Stimulated activated CD4-positive, alpha-beta T cell treated with anti-CD3 and anti-CD28 coated beads, Interleukin-15, amount 100 ng/mL, for 1 hour (primary cell): ENCODE measurements at places on chromosomes 11 and 22.

DNA sequence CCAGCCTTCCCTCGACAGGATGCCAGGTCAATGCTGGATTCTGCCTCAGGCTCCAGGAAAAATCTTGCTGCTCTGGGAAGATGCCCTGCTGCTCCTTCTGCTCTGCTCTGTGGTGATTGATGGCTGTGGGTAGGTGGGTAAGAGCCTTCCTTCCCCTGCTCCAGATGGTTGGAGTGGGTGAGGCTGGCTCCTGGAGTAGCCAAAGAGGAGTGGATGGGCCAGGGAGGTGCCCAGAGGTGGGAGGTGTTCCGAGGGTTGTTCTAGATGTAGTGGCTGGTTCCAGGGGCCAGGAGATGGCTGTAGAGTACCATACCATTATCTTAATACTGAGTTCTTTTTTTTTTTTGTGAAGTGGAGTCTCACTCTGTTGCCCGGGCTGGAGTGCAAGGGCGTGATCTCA, 99.6 kb upstream of the THY1 start:
- no peak for DNase-seq

DNA sequence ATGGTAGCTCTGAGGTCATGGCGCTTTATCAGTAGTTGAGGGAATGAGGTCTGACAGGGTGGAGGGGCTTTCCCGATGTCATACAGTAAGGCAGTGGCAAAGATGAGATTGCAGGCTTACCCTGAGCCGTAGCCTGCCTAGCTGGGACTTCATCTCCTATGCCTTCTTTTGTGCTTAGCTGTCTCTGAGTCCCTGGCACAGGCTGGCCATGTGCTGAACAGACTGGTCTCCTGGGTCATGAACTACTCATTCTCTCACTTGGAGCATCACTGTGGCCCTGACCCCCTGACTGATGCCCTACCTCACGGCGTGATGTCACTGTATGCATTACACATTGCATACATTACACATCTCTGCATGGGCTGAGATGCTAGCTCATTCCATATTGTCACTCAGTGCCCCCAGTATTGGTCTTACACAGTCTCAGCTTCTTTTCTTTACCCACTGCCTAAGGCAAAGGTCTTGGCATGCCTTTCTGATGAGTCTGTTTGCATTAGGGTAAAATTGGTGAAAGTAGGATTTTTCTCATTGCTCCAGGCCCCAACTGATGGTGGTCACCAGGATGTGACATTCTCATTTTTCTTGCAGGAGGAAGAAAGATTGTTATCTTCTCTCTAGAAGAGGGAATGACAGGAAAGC, 389.4 kb upstream of the CADM1 start:
- DNase-seq, result no peak

DNA sequence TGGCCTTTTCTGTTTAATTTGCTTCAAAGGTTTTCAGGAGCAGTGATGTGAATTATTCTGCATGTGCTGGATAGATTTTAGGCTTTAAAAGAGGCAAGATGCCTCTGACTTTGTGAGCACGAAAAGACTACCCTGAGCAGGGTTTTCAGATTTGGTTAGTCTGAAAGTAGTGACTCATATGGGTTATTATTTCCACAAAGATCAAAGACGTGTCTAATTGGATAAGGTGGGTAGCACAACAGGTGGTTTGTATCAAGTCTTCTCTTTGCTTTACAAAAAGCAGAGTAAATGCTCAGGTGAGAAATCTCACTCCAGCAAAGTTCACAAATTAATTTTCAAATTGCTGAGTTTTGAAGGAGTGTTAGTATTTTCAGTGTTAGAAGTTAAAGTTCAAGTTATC, 37.6 kb upstream of the DBX1 start:
- no peak for DNase-seq

- DNase-seq, result no peak
Measured at GRCh38 chr11:3169255-3170043, 4.3 kb upstream of the OSBPL5 start.

GRCh38 chr11:1057806-1058205, 16.9 kb upstream of the MUC2 start:
- DNase-seq, result no peak

DNA sequence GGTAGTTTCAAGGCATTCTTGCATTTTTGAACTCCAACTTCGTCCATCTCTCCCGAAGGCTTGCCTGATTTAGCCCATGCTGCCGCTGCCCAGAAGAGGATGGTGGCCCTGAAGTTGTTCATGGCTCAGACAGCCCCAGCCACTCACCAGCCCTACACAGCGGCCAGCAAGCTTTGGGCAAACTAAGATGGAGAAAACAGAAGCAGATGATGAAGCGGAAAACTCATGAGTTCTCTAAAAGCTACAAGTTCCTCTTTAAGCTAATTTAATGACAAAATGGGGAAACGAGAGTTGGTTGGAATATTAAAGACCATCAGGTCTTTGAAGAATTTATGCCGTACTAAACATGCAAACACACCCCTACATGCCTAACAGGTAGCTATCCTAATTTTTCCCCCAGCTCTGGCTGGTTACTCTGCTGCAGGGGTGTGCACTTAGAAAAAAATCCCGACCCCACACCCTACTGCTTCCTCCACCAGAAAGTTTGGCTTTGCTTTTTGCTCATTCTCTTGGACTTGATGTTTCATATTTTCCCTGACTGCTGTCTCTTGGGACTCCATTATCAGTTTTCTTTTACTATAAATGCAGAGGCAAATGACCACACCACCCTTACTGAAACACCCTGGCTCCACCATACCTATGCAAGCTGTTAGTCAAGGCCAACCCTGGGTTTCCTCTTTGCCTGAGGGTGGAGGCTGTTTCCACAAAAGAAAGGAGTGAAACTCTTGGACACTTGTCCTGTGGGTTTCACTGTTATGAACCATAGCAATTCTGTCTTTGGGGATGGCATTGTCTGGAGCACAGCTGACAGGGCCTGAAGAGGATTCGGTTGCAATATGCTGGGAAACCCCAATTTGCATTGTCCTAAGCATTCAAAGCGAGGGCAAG, at the start of gene MPEG1:
TSS of gene MPEG1 (minus strand) at position 184 of the 888 bp plus-strand sequence. CDS start at position 122, 62 bp downstream.
- no peak for DNase-seq

DNA sequence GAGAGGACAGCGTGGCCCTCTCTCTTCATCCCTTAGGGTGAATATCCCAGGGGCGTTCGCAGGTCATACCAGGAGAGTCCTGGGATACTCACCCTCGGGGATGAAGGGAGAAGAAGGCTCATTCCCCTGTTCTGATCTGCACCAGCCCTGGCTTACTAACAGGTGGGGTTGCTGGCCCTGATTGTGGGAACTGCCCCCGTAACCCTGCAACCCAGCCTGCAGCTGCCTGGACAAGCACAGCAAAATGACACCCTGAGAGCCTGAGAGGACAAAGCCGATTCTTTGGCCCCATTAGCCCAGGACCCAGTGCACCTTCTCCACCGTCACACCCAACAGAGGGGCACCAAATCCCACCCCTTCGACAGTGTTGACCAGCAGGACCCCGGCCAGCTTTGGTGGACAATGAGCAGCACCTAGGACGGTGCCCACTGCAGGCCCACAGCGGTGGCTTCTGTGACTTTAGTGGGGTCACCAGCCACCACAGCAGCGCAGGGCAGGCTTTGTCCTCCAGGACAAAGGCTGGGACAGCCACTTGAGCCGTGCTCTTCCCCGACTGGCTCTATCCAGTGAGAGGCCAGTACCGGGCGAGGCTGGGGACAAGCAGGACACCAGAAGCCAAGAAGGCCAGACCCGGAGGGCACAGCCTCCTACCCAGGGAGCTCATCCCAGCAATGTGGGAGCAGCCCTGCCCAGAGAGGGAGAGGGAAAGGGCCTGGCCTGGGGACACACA, 98.5 kb upstream of the RTL6 start:
- no peak for DNase-seq

- no peak for DNase-seq
Measured at GRCh38 chr22:49377306-49377705, 450.4 kb downstream of the BRD1 start.

DNA sequence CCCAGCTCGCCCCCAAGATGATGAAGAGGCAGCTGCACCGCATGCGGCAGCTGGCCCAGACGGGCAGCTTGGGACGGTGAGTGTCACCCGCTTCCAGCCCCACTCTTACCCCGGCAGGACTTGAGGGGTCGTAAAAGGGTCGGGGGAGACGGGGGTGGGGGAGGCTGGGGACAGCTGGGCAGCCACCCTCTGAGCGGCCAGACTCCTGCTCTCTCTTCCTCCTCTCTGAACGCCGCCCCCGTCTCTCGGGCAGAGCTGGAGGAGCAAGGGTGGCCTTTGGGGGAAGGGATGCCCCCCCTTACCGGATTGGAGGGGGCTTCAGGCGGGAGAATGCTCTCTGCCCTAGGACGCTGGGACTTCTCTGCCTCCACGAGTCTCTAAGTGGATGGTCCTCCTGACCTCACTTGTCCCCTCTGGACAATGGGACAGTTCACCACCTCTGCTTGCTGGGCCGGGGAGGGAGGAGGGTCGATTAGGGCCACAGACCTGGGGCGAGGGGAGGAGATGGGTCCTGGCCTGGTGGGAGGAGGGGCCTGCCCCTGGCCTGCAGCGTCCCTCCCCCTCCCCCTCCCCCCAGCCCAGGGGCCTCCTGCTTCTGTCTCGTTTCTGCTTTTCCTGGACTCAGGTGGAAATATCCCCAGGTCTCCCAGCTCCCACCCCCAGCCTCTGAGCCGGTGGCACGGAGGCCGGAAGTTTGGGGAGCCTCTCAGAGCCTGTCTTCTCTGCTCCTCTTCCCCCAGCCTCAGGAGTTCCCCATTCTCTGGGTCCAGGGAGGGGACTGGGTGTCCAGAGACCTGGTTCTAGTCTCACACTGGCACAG, 512 bp downstream of the SH3BP1 start:
- DNase-seq, result no peak

DNA sequence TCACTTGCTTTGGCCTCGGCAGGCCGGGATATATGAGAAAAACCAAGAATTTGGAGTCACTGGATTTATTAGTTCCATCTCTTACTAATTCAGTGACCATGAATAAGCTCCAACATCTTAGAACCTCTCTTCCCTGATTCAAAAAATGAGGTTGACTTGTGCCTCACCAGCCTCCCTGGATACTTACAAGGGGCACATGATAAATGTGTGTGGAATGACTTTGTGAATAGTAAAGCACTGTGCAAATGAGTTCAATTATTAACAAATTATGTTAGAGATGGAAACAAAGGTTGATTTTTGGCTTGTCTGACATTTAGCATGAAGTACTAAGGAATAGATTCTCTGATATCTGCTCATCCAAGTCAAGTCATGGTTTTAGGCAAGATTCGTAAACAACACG, 104.1 kb downstream of the TRIM44 start:
- no peak for DNase-seq

GRCh38 chr11:117020869-117021564, 77.2 kb downstream of the SIK3 start:
- DNase-seq, result no peak

DNA sequence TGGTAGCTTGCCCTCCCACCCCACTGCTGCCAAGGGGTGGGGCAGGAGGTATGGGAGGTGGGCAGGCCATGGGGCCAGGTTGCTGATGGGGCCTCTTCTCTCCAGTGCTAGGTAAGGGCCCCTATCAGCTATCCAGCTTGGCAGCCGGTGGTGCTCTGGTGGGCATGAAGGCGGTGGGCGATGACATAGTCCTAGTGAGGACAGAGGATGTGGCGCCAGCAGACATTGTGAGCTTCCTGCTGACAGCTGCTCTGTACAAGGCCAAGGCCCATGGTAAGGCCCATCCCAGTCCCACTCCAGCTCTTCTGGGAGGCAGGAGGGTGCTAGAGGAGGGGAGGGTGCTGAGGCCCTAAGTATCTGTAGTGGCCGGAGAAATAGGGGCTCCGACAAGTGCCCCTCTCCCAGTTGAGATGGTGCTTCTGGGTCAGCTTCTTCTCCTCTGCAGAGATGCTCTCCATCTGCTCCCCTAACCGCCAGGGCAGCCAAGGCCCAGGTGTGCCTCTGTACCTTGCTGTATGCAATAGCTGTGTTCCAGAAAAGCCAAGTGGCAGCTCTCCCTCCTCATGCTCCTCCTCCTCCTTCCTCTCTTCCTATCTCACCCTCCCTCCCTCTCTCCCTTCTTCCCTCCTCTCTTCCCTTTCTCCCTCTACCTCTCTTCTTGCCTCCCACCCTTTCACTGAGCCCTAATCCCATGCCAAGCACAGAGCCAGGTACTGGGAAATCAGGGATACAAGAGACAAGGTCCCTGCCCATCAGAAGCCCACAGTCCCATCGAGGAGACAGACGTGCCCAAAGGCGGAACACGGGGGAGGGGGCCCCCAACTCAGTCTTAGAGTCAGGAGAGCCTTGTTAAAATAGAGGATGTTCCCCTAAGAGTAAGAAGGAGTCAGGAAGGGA, 55.3 kb downstream of the OTOG start:
- no peak for DNase-seq
